ENCODE measurements at places on chromosomes 6 and 20.

DNA sequence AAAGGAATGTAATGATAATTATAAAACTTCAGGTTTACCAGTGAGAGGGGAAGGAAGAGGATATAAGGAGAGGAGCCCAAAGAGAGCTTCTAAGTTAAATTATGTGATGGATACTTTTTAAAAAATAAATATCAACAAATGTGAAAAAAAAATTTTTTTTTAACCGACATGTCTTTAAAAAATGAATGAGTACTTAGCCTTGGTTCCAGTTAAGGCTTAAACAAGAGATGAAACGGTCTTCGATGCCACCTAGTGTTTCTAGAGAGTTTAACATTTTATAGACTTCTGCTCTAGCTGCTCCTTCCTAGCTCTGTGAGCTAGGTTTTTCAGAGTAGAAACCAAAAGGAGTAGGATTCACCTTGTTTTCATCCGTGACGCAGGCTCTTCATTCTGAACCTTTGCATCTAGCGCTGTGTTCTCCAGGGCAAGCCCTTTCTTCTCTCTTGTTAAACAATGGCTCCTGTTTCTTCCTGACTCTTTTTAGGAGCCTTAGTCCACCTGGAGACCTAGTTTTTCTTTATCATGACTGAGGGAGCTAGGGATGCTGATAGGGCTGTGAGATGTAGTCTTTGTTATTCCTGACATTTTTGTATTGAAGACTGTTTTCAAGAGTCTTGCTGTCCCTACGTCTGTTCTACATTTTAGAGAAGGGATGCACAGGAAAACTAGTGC lies 42.4 kb upstream of the GNRH2 start:
- DNase-seq: no peak

DNA sequence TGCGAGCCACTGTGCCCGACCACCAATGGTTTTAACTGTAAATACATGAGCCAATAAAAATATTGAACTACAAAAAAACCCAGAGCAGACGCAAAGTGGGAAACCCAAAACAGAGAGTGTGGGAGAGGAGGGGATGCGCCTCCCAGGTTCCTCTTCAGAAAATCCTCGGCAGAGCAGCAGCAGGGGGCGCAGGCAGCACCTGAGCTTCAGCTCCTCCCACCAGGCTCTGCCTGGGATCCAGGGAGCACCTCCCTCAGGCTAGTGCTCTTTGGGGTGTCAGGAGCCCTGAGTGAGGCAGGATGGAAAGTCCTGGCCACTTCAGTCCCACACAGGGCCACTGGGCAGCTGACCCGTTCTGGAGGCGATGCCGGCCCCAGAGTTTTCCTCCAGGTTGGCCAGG lies 536.9 kb upstream of the CDH4 start:
- DNase-seq: no peak

DNA sequence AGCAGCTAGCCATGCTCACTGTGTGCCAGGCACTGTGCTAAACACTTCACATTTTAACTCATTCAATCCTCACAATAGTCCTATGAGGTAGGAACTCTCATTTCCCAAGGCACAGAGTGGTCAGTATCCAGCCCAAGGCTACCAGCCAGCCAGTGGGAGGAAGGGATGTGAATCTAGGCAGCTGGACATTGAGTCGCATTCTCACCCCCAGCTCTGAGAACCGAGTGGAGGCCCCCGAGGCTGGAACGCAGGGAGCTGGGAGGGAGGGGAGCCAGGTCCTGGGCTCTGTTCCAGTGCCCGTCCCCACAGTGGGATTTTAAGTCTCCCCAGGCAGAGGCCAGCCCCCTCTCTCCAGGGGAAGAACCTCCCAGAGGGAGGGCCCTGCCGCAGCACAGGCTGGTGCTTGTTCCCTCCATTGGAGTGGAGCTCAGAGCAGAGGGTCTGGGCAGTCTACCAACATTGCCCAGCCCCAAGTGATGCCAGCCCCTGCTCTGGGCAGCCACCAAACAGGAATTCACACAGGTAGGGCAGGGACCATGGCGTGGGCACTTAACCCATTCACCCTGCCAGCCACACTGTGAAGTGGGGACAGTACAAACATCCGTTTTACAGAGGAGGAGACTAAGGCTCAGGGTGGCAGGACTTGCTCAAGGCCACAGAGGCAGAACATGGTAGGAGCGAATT lies 131.3 kb downstream of the CEBPB start:
- DNase-seq: no peak

DNA sequence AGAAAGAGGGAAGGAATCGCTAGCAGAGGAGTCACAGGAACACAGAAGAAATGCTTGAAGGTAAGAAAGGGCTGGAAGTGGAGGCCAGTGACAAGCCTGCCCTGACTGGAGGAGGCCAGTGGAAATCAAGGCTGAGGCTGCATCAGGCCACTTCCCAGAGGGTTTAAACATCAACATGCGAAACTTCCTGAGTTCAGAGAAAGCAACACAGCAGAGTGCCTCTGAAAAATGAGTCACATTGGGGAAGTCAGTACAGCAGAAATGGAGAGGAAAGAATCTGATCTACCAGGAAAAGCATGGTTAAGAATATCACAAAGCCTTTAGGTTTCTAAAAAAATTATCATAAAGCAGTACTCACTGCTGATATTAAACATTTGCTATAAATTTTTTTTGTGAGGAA lies 23.3 kb downstream of the NAPB start:
- no peak for DNase-seq

GRCh38 chr6:169669889-169670288 lies 31.9 kb downstream of the WDR27 start:
- no peak for DNase-seq

GRCh38 chr20:19969507-19970255 lies 47.5 kb upstream of the NAA20 start:
- DNase-seq: no peak
